ENCODE measurements at places on chromosomes 2 and 18.

DNA sequence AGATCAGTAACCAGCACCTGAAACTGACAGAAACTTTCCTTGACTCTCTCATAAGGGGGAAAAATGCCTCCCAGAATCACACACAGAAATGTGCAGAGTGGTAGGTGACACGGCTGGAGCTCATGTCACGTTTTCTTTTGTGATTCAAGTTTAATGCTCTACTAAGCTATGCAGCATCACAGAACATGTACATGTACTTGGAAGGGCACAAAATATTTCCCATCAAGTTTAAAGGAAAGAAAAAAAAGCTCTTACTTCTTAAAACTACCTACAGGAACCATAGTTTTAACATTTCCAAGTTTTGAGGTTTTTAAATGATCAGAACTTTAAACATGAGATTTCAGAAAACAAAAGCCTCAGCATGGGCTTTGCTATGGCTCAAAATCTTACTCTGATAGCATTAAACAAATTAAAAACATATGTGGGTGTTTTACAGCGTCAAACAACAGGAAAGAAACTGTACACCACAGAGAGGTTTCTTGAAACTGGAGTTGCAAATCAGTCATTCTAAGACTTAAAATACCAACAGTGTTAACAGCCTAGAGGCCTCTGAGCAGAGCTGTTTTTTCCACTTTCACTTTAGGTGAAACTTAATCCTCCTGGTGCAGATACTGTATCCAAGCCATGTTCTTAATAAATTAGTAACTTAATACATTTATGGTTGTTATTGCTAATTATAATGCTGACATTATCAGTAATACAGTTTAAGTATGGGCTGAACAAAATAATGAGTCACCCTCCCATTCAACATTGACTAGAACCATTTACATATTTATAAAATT lies 30.1 kb downstream of the MBP start:
- no peak for DNase-seq

DNA sequence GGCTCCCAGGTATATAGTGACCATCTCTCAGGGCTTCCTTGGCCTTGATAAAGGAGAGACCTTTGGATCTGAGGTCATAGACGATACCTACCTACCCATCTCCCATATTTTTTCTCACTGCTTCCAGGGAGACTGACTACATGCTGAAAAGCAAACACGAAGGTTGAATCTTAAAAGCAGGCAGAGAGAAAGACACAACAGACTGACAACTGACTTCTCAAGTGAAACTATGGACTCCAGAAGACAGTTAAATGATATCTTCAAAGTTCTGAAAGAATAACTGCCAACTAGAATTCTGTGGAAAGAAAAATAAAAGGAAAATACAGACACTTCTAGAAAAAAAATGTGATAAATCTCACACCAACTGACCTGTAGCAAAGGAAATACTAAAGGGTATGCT lies 76.5 kb upstream of the HAAO start:
- no peak for DNase-seq

- DNase-seq: no peak
These were observed 25.5 kb downstream of the VRK2 start for GRCh38 chr2:58072102-58072501.

DNA sequence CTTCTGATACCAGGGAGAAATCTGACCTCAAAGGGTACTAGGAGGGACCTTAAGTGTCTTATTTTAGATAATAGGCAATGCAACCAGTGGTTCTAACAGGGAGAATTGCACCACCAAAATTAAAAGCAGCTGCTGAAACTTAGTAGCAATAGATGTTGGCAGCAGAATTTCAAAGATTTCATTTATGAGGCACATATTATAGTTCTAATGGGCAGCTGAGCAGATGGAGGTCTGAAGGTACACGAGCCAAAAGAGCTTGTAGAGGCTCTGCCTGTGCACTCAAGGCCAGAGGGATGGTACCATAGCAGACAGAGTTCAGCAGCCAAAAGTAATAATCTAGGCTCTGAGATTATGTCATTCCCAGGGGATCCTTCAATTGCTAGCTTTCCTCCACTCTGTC lies 87.3 kb upstream of the NCKAP5 start:
- DNase-seq: no peak

DNA sequence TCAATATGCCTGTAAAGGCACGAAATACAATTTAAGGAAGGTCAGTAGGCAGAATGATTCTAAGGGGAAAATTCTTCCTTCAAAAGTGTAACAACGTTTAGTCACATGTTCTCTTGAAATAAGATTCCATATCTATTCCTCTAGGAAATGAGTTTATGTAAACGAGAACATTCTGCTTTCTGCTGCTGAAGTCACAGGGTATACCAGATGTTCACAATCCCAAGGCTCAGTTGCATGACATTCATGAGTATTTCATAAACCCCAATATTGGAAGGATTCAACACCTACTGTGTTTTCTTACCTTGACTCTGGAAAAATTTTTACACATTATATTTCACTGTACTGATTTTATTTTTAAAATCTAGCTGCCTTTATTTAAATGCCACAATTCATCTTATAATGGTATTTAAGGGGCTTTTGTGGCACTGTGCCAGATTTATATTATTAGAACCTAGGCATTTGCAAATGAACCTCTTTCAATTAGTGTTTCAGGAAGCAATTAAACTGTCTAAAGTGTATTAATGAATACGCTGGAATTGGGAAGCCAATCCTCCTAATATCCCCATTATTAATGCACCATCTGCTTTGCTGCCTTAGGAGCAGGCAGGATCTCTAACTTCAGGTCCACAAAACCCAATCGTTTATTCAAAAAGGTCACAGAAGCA lies 542.6 kb upstream of the KLHL29 start:
- no peak for DNase-seq

DNA sequence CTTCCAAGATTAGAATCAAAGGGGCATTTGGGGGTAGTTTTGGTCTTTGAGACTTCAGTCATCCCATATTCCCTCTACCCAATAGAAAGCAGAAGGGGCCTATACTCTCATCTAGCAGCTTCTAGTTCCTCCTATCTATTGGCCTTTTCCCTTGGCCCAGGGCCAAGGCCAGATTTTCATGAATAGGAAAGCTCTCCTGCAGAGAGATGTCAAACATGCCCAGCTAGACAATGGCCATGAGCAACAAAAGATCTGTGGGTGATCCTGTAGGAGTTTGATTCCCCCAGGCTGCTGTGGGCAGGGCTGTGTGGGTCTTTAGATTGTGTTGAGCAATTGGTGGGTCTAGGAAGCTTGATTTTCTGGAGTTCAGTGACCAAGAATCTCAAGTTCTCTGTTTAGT lies 2.9 kb upstream of the ADCYAP1 start:
- DNase-seq: no peak

DNA sequence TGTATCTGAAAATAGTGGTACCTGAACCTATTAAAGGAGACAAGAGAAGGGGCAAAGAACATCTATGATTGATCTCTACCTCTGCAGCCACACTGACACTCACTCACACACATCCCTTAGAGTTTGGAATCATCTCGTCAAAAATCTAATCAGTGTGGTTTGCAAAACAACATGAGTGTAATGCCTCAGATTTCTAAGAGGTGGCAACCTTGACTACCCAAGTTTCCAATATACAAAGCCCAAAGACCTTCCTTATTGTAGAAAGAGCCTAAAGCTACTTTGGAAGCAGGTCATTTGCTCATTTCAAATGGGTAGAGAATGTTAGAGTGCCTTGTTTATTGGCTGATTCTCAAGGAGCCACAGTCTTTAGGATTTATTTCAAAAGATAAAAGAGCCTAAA lies 444.9 kb downstream of the ARHGAP15 start:
- no peak for DNase-seq

DNA sequence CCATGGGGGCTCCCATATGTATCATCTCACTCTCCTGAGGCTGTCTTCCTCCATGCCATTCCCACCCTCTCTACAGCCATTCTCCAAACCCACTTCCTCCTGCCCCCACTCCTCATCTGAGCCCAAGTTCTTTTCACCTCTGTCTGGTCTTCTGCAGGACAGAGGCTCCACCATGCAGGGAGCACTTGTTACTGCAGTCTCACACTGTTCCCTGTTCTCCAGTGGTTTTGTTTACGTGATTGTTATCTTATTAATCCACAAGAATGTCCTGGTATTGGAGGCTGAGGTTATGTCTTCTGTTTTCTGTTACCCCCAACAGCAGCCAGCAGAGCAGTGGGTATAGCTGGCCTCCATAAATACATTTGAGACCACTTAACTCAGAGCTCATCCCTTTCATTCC lies 51.4 kb downstream of the PAX8 start:
- DNase-seq: no peak
